ENCODE measurements at places on chromosomes 12 and 14. TPM values are rescaled to one million over a fixed set of nuclear protein-coding genes. Genes with fewer than 3 reads are reported as not detected.

DNA sequence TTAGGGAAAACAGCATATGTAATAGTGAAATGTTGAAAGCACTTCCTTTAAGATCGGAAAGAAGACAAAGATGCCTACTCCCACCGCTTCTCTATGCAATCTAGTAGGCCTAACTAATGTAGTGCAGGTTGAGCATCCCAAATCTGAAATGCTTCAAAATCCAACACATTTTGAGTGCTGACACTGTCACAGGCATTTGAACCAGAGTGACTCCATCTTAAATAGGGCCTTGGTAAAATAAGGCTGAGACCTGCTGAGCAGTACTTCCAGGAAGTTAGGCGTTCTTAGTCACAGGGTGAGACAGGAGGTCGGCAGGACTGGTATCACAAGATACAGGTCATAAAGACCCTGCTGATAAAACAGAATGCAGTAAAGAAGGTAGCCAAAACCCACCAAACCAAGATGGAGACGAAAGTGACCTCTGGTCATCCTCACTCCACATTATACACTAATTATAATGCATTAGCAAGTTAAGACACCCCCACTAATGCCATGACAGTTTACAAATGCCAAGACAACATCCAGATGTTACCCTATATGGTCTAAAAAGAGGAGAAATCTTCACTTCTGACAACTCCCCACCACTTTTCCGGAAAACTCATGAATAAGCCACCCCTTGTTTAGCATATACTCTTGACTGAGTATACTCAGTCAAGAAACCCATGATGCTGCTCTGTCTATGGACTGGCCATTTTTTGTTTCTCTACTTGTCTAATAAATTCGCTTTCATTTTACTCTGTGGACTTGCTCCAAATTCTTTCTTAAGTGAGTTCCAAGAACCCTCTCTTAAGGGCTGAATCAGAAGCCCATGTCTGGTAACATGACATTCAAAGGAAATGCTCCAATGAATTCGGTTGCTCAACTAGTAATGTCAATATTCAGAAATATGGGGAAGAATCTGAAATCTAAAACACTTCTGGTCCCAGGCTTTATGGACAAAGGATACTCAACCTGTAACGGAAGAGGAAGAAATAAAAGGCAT, 47.1 kb upstream of the MTERF2 start:
- peaks cover 31% of the 10 kb centered on the region for H3K4me1 ChIP-seq
- no peaks in the 10 kb centered on the region for H3K36me3 ChIP-seq
- H3K4me3 ChIP-seq = no peak overlapping the region
- no peaks in the 10 kb centered on the region for H3K27me3 ChIP-seq
- peak overlapping the region; percentile 3 for H3K27ac ChIP-seq

DNA sequence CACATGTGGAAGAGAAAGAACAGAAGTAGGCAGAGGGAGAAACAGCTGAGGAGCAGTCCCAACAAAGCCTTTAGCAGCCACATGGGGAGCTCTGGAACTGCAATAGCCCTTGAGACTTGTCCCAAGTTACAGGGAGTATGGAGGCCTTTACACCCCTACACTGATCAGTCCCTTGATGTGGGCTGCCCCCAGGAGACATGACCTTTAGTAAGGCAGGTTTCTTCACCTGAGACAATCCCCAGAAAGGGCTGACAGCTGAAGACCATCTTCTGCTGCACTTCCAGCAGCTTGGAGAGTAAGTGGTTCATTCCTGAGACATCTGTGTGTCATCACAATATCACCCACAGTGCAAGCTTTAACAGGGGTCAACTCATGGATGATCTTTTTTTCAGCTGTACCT, 8.6 kb upstream of the SNAPC1 start:
- H3K27me3 ChIP-seq = no peaks in the 10 kb centered on the region
- no peak for DNase-seq
- H3K36me3 ChIP-seq = no peaks in the 10 kb centered on the region
- no peak overlapping the region for H3K4me3 ChIP-seq
- H3K27ac ChIP-seq = no peak overlapping the region

DNA sequence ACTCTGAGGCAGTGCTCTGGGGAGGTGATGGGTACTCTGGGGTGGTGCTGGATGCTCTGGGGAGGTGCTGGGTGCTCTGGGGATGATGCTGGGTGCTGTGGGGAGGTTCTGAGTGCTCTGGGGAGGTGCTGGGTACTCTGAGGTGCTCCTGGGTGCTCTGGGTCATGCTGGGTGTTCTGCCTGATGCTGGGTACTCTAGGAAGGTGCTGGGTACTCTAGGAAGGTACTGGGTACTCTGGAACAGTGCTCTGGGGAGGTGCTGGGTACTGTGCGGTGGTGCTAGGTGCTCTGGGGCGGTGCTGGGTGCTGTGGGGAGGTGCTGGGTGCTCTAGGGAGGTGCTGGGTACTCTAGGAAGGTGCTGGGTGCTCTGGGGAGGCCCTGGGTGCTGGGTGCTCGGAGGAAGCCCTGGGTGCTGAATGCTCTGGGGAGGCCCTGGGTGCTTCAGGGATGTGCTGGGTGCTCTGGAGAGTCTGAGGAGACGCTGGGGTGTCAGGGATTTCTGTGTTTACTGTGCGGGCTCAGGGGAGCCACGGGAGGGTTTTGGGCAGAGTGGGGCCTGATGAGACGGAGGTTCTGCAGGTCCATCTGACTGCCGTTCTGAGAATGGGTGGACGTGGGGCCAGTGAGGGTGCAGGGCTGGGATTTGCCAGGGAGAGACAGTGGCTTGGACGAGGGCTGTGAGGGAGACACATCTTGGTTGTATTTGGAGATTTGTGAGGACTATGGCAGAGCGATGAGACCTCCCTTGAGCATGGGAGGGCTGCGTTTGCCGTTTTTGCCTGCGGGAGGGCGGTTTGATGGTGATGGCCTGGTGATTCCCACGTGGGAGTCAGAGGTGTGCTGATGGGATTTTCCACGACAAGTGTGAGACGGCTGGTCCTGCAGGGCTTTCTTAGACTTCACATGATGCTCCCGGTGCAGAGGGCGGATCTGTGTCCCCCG, 30.0 kb downstream of the MMP17 start:
- no peaks in the 10 kb centered on the region for H3K27me3 ChIP-seq
- no peak for DNase-seq
- no peak overlapping the region for H3K4me3 ChIP-seq

DNA sequence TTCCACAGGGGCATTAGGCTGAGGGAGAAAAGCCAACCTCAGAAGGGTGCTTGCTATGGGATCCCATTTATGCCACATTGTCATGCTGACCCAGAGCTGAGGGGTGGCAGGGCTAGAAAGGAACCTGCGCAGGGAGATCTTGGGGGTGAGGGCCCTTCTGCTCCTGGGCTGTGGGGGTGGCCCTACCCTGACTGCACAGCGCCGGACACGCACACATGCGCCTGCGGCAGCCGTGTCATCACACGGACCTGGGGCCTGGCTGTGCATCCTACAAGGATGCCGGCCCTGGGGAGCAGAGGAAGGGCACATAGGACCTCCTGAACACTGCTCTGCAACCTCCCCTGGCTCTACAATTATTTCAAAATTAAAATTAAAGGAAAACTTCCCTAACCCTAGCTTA, 6.9 kb downstream of the CDCA4 start:
- no peaks in the 10 kb centered on the region for H3K27me3 ChIP-seq
- peaks cover 17% of the 10 kb centered on the region for H3K36me3 ChIP-seq
- no peak overlapping the region for H3K4me3 ChIP-seq
- H3K4me1 ChIP-seq = no peaks in the 10 kb centered on the region

DNA sequence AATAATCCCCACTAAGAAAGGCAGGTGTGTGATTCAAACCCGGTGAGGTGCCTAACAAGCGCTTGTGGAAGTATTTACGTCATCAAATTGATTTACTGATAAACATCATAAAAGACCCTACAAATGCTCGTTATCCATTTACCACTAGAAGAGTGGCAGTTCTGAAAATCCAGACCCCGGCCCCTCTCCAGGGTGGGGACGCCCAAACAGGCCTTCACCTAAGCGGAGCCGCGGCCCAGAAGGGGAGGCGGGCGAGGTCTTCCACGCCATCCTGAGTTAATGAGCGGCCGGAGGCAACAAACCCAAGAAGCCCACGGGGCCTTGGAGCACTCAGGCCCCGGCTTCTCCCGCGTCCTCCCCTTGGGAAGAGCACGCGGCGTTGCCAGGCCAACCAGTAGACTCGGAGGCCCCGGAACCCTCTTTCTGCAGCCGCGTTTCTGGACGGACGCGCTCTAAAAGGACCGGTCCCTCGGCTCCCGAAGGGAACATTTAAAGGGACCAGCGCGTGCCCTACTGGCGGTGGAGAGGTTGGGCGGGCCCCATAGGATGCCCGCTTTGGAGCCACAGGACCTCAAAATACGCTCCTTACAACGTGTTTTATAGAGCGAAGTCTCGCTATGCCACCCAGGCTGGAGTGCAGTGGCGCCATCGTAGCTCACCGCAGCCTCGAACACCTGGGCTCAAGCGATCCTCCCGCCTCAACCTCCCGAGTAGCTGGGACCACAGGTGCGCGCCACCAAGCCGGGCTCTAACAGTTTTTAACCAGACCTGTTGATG, 3.5 kb downstream of the PTPN21 start:
- DNase-seq = peak; percentile 85
- peak overlapping the region; percentile 91 for H3K4me3 ChIP-seq
- peak overlapping the region; percentile 88 for H3K27ac ChIP-seq
- peaks cover 39% of the 10 kb centered on the region for H3K36me3 ChIP-seq
- no peaks in the 10 kb centered on the region for H3K27me3 ChIP-seq

- peaks cover 12% of the 10 kb centered on the region for H3K4me1 ChIP-seq
- H3K27me3 ChIP-seq = no peaks in the 10 kb centered on the region
- peak overlapping the region; percentile 75 for H3K4me3 ChIP-seq
- no peak for DNase-seq
- H3K36me3 ChIP-seq = no peaks in the 10 kb centered on the region
- peak overlapping the region; percentile 60 for H3K27ac ChIP-seq
These were observed 831 bp downstream of the CRIP1 start for GRCh38 chr14:105487449-105487985.

GRCh38 chr12:44143175-44143574, 307.3 kb downstream of the TMEM117 start:
- no peak overlapping the region for H3K27ac ChIP-seq
- no peaks in the 10 kb centered on the region for H3K36me3 ChIP-seq
- no peak overlapping the region for H3K4me3 ChIP-seq
- no peaks in the 10 kb centered on the region for H3K27me3 ChIP-seq
- DNase-seq = no peak
- H3K4me1 ChIP-seq = no peaks in the 10 kb centered on the region

DNA sequence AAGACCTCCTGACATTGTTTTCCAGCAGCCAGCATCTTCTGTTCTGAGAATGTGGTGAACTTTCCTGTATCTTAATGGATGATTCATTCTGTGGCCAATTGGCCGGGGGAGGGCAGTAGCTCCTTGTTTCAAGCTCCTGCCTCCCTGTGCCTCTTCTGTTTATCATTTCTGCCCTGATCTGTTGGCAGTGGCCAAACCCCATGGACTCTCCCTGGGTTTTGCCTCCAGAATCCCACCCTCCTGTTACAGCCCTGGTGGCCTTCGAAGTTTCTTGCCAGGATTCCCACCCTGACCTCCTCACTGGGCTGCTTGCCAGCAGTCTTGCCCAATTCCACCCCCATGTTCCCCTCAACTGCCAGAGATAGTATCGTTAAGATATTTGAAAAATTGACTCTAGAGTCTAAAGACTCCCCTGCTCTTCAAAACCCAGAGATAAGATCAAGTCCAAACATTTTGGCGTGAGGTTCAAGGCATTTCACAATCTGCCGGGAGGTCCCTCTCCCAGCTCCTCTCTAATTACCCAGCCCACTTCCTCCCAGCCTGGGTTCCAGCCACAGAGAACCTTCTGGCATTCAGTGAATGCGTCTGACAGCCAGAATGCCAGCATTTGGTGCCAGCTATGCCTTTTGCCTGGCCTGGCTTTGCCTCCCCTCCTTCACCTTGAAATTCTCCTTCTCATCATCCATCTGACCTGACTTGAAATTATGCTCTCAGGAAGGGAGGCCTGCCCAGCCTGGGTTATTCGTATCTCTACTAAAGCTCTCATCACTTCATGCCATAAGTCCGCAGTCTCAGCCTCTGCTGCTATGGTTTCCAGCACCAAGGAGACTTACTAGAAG, 37.7 kb upstream of the TXNRD1 start:
- no peaks in the 10 kb centered on the region for H3K27me3 ChIP-seq
- peak; percentile 75 for DNase-seq
- peaks cover 24% of the 10 kb centered on the region for H3K4me1 ChIP-seq

DNA sequence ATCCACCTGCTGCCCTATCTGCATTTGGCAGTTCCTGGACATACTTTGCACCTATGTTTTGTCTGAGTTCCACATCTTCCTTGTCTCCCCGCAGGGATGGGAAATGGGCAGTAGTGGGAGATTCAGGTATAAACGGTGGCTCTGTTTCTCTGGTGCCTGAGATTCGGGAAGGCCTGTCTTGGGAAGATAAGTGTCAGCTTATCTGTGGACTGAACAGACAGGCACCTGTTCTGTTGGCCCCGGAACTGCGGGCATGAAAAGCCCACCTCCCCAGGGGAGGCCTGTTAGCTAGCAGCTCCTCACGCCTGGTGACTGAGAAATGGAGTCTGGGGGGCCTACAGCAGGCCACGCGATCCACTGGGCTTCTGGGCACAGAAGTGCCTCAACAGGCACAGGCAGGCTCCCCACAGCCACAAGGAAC, 5.8 kb downstream of the PHB2 start:
- H3K4me1 ChIP-seq = peaks cover 28% of the 10 kb centered on the region
- H3K27me3 ChIP-seq = no peaks in the 10 kb centered on the region
- peaks cover 18% of the 10 kb centered on the region for H3K36me3 ChIP-seq
- no peak for DNase-seq
- no peak overlapping the region for H3K4me3 ChIP-seq

- H3K36me3 ChIP-seq = no peaks in the 10 kb centered on the region
- no peaks in the 10 kb centered on the region for H3K4me1 ChIP-seq
- no peak for DNase-seq
- H3K4me3 ChIP-seq = no peak overlapping the region
- no peaks in the 10 kb centered on the region for H3K27me3 ChIP-seq
These were observed 41.4 kb downstream of the PTPRQ start for GRCh38 chr12:80485222-80485987.

DNA sequence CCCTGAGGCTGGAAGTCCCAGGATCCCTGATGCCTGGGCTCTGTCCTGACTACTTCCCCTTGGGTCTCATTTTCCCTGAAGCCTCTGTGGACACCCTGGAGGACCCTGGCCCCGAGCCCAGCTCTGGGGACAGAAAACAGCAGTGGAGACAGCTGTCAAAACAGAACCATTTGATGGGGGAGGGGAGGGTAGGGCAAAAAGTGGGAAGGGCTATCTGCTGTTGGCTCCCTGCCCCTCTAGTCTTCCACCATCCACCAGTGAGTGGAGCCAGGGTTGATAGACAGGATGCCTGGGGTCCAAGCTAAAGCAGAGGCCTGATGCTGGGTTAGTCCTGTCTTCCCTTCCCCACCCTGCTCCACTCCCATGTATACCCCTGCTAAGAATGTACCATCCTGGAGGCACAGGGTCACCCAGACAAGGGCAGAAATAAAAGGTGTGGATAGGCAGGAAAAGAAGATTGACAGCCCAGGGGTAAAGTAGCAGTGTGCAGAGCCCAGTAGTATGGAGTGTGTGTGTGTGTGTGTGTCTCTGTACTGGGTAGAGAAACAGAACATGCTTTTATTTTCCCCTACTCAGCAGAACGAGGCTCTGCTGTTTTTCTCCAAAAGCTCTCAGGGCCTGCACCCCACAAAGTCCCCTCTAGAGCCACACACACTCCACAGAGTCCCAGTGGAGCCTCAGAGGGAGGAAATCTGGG, 9.8 kb downstream of the ZNF385A start:
- peak; percentile 41 for DNase-seq
- no peaks in the 10 kb centered on the region for H3K27me3 ChIP-seq
- H3K4me3 ChIP-seq = no peak overlapping the region
- H3K36me3 ChIP-seq = no peaks in the 10 kb centered on the region

- peak overlapping the region; percentile 74 for H3K4me3 ChIP-seq
- H3K4me1 ChIP-seq = peaks cover 10% of the 10 kb centered on the region
- H3K36me3 ChIP-seq = peaks cover 40% of the 10 kb centered on the region
- no peak for DNase-seq
These were observed 1.4 kb downstream of the SNRPF start for GRCh38 chr12:95859947-95860850.

CSRP2 gene
- total RNA-seq = 5.2 TPM

HOXC12 gene
- total RNA-seq = not detected

Data from psoas muscle (tissue), 8 donors.